ENCODE measurements at places on chromosomes 1 and 21.

DNA sequence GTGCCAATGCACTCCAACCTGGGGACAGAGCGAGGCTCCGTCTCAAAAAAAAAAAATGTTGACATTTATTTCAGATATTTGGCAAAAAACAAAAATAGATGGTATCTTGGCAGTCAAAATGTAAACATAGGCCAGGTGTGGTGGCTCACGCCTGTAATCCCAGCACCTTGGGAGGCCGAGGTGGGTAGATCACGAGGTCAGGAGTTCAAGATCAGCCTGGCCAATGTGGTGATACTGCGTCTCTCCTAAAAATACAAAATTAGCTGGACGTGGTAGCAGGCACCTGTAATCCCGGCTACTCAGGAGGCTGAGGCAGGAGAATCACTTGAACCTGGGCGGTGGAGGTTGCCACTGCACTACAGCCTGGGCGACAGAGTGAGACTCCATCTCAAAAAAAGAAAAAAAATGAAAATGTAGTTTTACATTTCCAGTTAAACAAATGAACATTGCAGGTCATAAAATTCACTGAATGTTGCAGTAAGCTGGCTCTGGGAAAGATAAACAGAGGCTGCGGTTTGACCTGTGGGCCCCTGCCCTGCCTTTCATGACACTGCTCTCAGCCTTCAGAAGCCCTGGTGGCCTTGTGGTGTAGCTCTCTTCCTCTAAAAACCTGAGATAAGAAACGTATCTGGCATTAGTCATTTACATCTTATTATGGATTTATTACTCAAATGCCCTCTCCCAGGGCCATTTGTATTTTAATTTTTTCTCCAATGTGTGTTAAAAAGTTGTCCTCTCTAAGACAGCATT, 12.2 kb upstream of the SLC44A3 start:
- DNase-seq: no peak

DNA sequence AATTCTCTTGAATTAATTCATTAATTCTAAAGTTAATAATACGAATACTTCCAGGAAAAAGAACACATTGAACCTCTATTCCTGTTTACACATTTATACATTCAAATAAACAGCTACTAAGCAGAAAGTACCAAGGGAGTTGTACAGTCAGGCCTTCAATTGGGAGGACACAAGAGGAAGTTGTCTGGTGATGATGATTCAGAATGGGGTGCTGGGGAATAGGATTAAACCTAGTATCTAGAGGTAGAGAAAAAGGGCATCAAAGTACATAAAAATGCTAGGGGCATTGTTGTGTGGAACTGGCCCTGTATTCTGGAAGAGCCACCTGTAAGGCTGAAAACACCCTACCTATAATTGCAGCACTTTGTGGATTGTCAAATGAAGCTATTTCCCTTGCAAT, 71.7 kb upstream of the MROH9 start:
- DNase-seq: no peak

- no peak for DNase-seq
Observed at GRCh38 chr1:88327391-88328267, 356.4 kb upstream of the PKN2 start.

- no peak for DNase-seq
Observed at GRCh38 chr1:154861607-154862094, 8.4 kb downstream of the KCNN3 start.

DNA sequence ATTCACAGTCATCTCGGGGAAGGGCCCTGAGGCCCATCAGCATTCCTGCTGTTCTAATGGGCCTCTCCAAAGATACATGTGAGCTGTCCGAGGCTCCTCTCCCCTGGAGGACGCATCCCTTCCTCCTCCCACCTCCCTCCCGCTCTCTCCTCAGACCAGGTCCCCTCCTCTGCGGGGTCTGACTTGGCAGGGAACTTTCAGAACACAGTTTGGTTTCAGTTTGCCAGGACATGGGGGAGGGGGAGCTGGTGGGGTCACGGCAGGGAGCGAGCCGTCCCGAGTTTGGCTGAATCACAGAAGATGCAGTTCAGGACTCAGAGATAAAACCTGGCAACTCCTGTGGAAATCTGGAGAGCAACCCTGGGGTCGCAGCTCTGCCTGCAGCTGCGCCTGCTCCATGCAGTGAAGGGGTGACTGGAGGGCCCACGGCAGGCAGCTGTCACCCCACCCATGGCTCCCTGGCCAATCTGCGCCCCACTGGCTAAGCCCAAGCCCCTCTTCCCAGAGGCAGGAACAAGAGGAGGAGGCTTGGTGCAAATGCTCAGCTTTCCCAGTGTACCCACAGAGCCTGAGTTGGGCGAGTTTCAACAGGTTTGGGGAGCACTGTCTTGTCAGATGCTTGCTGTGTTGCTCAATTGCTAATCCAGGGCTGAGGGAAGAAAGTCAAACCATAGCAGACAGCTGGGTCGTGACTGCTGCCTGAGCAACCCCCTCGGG, 5.7 kb downstream of the WNT4 start:
- no peak for DNase-seq

- DNase-seq: no peak
Observed at GRCh38 chr1:47481936-47482335, 44.1 kb downstream of the FOXD2 start.

- DNase-seq: no peak
Observed at GRCh38 chr1:31799196-31799894, 16.5 kb downstream of the SPOCD1 start.

DNA sequence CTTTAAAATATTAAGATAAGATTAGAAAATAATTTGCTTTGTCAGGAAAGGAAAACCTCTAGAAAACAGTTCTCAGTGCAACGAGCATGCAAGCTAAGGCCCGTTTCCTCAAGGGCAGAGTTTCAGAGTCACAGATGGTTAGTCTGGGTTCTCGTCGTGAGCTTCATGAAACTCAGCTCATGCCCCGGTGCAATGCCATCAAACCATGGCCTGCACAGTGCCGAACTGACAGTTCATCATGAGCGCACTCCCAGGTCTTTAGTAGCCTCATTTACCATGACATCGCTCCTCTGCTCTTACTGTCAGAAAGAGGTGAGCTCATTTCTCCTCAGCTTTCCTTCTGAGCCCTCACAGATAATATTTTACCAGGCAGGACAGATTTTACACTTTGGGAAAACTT, 319.2 kb downstream of the NTNG1 start:
- no peak for DNase-seq

DNA sequence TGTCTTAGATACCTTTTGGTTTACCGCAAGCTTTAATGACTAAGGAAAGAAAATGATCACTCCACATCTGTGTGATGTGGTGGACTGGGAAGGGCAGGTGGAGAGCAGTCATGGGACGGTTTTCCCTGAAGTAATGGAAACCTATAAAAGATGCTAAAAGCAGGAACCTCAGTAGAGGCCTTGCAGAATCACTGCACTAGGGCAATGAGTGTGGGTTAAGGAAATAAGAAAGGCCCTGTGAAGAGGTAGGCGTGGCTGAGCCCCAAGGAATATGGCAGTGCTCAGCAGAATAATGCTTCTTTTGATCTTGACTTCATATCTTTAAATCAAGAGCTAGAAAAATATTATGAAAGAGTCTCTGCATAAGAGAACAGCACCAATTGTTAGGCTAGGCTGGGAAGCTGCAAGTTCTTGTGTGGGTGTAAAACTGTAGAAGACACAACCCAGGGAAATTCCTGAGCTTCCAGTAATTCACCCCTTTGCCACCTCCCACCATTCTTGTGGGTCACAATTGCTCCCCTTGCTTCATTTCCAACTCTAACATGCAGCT, 49.9 kb downstream of the CLCA4 start:
- no peak for DNase-seq

DNA sequence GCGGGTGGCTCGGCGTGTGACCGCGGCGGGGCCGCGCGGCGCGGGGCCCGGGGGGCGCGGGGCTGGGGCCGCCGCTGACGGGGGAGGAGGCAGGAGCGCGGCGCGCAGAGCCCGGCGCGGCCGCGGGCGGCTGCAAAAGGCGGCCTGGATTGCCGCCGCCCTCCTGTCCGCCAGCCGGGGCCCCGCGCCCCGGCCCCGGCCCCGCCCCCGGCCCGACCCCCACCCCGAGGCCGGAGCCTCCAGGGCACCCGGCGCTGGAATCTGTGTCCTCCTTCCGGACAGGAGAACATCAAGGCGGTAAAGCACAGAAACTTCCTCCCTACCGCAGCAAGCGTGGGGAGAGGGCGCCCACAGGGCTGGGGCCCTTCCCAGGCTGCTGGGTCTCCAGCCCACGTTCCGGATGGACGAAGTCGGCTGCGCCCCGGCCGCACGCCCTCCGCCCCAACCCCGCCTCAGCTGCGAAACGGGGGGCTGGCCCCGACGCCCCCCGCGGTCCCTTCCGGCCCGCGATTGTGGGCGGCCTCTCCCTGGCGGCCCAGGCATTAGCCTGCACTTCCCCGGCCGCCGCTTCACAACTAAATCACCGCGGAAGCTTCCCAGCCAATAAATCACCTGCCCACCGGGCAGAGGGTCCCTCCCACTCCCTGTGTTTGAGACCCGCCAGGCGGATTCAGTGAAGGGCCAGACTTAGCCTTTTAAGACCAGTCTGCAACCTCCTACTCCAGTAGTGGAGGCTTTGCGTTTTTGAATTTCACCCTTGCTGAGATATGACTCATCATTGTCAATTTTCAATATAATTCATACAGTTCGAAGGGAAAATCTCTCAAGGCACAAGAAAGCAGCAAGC, 106.0 kb downstream of the SLC45A1 start:
- peak; percentile 57 for DNase-seq

GRCh38 chr1:85816606-85817005, 108.4 kb upstream of the ZNHIT6 start:
- no peak for DNase-seq

DNA sequence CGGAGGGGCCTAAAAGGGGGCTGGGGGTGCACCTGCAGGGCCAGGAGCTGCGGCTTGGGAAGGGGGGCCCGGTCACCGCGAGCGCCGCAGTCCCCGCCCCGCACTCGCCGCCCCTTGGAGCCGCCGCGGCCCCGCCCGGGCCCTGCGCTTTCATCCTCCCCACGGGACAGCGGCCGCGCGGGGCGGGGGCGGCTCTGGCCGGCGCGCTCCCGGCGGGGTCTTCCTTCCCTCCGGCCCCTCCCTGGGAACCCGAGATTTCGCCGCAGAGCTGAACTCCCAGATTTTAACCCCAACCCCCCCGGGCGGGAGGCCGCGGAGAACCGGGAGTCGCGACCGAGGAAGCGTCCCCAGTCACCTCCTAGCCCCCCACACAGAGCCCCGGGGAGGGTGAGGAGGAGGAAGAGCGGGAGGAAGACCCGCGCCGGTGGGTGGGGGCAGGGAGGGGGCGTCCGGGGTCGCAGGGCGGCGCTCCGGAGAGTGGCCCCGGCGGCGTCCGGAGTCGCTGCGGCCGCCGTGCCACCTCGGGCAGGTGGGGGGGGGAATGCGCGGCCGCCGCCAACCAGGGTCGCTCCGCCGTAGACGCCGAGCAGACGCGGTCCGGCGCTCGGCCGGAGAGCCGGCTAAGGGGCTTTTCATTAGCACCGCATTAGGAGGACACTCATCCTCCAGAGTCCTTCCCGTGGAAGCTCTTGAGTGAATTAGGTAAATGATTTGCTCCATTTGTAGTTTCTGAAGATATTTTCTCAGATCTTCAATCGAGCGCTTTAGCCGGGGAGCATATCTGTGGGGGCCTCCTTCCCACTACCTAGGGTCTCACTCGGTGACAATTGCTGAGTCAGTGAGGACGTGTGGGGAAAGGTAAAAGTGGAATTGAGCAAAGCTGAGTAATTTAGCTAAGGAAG, 31.6 kb upstream of the NFIA start:
- no peak for DNase-seq

- DNase-seq: no peak
Observed at GRCh38 chr1:22350171-22350923, 101.3 kb upstream of the ZBTB40 start.

All from CD4-positive, alpha-beta T cell treated with Interleukin-4 for 4 hours (primary cell).